ENCODE measurements at places on chromosomes 12 and 14.
A peak's percentile ranks its signal among the peaks of the same experiment; 100 is the strongest.

DNA sequence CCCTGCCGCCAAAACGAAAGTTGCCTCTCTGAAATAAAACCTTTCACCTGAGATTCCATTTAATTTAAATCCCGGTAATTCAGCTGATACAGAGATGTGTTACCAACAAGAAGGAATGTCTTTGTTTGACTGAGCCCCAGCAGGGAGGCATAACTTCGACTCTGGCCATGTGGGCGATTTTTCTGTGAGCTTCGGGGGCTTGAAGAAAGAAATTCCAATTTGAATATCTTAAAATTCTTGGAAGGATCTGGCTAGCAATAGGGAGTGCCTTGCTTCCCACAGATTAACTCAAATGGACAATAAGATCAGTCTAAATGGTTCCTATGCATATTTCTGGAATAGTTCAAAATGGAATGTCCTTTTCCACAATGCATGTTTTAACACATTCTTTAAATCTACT is 252.5 kb upstream of the TMPO start:
- DNase-seq, result no peak

DNA sequence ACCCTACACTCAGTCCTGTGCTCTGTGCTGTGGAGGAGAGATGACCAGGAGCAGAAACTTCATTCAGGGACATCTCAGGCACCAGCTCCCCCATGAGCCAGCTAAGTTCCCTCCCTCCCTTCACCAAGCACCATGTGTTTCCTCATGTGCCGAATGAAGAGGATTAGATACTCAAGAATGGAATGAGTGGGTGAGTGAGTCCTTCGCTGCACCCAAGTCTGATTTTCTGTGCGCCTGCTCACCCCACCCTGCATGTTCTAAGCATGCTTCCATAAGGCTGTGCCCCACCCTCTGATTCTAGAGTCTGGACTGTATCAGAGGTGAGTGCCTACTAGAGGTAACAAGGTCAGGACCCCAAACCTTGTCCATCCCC is 12.1 kb downstream of the SERPINA5 start:
- no peak for DNase-seq

DNA sequence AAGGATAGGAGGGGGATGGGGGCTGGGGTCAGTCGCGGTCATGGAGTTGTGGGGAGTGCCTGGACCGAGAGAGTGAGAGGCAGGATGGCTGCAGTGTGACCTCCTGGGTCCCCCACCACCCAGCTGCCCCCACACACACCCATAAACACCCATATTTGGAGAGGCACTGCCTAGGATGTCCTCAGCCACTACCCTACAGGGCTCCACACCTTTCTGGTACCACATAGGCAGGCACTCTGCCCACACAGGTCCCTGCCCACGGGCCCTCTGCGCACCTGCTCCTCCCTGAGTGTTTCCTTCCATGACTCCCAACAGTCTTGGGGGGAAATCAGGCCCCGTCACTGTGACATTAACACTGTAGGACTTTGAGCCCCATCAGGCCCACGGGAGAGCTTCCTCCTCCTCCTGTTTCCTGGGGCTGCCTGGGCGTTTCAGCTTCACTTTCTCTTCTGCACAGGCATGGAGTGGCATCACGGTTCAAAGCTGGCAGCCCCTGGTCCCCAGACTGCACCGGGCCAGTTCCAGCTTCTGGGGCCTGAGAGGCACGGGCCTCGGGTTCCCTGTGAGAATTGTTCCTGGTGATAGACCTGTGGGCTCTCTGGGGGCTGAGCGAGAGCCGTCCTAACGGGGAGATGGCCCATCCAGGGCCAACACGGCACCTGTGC is 207.0 kb upstream of the C14orf180 start:
- no peak for DNase-seq

DNA sequence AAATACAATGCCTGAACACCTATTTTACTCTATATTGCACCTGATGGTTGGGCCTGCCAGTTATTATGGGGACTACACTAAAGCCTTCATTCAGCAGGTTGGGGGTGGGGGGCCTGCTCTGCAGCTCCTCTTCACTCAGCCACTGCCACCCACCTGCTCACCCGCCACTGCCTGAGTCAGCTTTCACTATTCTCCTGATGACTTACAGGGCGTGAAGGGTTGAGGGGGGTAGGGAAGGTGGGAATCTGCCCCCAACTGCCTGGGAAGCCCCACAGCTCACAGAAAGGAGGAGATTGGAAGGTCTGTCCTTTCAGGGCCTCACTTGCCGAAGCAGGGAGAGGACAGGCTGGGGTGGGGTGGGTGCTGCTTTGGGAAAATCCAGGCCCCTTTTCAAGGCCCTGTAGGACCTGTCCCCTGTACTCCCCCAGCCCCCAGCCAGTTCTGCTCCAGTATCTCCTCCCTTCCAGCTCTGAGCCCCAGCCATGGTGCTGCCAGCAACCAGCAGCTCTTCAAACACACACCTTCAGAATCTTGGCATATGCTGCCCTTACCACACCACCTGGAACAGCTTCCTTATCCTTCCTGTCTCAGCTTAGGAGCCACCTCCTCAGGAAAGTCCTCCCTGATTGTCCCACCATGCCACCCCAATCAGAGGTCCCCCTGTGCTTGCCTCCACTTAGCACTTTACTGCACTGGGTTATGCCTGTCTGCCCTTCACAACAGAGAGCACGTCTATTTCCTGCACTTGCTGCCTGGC is 33.1 kb downstream of the IRF2BPL start:
- peak; percentile 7 for DNase-seq
